Amygdala (tissue), 56 donors: ENCODE measurements at places on chromosomes 3 and 15.

GRCh38 chr3:65685621-65686235, 353.0 kb downstream of the MAGI1 start:
- DNase-seq: no peak

DNA sequence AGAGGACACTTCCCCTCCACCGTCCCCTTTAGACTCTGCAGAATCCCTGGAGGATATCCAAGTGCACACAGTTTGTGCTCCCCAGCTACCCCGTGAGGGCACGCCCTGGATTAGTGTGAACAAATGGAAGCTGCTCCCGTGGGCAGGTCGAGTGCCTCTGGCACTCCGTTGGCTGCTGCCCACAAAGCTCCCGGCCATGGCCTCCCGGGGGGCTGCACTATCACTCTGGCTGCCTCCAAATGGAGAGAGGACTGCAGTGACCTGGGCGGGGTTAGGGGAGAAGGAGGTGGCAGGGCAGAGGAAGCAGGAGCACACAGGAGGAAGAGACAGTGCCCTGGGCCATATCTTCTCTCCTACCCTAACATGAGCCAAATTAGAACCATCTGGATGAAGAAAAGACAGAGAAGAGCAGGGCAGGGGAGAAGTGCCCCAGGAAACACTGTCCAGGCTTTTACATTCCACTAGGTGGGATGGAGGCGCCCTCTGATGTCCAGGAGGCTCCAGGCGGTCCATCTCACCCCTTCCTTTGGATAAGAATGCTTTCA, 29.4 kb upstream of the ACAD9 start:
- DNase-seq: no peak

- no peak for DNase-seq
These were observed 169.1 kb downstream of the GAP43 start for GRCh38 chr3:115792206-115792955.

GRCh38 chr3:154783521-154783931, 296.6 kb upstream of the MME start:
- no peak for DNase-seq

DNA sequence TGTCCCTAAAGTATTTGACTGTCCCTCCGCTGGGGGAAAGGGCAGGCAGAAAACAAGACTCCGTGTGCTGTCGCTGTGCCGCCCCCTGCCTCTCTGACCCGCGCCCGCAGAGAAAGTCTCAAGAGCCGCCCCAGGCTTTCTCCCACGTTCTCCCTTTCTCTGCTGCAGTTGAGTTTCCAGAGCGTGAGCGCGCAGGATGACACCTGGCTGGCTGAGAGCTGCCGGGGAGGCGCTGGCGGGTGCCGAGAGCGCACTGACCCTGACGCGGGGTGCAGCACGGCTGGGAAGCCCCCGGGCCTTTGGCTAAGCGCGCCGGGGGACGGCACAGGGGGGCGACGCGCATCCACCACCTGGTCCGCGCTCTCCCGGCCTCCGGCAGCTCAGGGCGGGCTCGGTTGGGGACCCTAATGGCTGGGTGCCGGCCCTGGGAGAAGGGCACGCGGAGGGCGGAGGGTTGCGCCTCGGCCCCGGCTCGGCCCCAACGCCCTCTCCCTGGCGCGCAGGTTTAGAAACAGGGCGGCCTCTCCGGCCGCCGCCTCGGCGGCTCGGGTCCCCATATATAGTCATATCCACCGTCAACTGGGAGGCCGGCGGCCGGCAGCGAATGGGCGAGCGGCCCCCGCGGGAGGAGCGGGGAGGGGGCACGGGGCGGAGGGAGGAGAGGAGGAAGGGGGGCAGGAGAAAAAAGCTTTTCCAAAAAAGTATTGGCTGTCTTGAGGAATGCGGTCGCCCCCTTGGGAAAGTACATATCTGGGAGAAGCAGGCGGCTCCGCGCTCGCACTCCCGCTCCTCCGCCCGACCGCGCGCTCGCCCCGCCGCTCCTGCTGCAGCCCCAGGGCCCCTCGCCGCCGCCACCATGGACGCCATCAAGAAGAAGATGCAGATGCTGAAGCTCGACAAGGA, at the start of gene TPM1:
TPM1 (plus strand) TSS at position 774 of the 903 bp plus-strand sequence; CDS start at position 857, 83 bp downstream.
- DNase-seq: peak; percentile 21

DNA sequence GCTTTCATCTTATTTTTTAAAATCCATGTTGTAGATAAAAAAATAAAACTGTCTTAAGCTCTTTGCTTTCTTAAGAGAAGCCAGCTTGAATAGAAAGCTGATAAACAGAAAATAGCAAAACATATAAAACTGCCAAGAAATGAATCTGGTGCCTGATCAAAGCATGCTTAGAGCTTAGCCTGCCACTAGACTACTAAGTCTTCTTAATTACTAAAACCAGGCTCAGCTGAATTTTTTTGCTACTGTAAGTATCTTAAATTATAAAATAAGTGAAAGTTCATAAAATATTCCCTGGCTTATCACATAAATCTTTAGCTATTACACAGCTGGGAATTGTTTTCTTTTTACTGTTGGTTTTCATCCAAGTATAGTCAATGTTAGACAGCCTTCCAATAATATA, 803.9 kb downstream of the DIPK2A start:
- DNase-seq: no peak

GRCh38 chr3:18652781-18653180, 227.6 kb upstream of the SATB1 start:
- DNase-seq: no peak

DNA sequence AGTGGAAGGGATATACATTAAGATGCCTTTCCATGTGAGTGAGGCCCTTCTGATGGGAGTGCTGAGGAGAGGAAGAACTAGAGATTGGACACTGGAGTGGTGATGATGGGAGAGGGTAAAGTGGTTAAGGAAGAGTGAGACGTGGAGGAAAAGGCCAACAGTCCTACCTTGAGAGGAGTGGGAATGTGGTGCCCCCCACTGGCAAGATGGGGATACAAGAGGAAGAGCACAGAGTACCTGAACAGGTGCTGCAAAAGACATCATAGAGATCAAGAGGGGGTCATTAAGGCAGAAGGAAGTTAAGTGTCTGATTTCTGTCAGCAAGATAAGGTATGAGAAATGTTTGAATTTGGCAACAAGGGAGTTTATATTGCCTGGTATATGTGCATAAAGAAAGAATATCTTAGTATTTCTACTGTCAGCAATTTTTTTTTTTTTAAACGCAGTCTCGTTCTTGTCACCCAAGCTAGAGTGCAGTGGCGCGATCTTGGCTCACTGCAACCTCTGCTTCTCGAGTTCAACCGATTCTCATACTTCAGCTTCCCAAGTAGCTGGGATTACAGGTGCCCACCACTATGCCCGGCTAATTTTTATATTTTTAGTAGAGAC, 34.0 kb downstream of the ARIH2 start:
- no peak for DNase-seq

DNA sequence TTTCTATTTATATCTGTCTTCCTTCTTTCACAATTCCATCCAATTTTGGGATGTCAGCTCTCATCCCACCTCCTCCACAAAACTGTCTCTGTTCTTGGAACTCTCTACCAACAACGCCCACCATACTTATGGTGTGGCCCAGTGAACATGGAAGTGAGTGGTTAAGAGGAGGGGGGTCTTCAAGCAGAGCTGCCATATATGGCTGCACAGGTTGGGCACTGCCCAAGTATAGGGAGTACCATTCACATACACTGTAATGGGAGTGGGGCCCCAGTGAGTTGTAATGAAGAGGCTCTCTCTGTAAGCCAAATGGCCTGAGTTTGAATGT, 7.9 kb upstream of the CAMK1 start:
- peak; percentile 46 for DNase-seq

DNA sequence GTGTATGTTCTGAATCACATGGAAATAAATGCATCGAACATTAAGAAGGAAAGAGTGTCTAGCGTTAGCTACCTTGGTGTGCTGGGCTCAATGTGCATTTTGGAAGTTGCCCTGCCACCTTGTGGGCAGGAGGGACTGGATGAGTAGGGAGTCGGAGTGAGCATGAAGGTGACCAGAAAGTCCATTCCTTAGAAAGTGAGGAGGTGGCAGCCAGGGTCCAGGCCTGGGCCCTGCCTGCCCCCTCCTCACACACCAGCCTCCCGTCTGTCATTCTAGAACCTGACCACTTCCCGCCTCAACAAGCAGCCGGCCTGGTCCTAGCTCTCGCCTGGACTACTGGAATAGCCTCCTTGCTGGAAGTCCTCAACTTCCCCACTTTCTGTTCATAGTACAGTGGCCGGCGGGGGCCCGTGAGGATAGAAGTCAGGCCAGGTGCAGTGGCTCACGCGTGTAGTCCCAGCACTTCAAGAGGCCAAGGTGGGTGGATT, 10.2 kb upstream of the GATA2 start:
- DNase-seq: no peak

GRCh38 chr3:160331127-160331937, 67.7 kb downstream of the IFT80 start:
- no peak for DNase-seq

DNA sequence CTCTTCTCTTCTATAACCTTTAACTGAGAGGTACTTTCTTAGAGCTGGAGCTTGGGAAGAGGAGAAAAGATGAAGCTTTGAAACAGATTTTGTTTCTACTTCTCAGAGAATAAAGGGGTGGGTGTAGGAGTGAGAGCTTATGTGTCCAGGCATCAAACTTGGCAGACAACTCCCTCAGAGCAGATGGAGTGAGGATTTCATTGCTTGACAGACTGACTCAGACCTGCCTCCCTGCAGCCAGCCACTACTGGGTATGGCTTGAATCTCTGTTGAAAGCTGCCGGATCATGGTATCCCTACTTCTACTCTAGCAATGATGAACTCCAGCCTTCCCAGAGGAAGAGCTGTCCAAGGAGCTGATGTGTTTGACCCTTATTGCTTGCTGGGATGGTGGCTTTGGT, 36.7 kb downstream of the SYN2 start:
- peak; percentile 22 for DNase-seq

DNA sequence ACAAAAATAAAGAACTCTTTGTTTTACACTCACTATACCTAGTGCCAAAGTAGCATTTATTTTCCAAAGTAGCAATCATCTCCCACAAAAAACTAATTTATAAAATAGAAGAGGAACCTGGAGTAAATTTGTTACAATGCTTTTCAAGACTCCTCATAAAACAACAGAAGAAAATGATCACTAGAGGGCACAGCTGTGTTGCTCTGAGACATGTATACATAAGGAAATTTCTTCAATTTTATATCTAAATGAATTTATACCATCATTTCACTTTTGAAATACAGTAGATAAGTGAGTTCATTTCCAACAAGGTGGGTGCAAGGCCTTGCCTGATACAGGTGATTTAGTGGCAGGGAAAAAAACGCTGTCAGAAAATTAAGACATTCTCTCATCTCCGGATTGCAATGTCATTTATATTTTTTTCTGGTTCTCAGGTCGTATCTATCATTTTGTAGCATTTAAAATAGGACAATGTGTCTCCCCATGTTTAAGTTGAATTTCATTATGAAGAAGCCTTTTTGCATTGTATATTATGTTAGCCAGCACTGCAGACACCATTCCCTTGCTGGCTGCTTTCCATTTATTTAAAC, 25.3 kb upstream of the ARHGEF26 start:
- no peak for DNase-seq

DNA sequence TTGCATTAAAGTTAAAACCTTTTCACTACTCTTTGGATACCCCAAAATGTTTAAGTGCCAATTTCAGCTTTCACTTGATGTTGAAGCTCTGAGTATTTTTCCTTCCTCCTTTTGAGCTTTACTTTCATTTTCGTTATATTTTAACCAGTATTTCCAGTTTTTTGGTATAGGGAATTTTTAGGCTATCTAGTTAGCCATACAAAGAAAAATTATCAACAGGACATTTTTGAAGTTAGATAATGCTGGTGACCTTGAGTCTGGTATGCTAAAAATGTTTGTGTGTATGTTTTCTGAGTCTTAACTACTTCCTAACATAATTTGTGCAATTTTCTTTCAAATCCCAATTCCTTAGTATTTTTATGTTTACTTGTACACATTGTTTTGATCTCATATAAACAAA, 284.8 kb downstream of the OTOL1 start:
- DNase-seq: no peak

DNA sequence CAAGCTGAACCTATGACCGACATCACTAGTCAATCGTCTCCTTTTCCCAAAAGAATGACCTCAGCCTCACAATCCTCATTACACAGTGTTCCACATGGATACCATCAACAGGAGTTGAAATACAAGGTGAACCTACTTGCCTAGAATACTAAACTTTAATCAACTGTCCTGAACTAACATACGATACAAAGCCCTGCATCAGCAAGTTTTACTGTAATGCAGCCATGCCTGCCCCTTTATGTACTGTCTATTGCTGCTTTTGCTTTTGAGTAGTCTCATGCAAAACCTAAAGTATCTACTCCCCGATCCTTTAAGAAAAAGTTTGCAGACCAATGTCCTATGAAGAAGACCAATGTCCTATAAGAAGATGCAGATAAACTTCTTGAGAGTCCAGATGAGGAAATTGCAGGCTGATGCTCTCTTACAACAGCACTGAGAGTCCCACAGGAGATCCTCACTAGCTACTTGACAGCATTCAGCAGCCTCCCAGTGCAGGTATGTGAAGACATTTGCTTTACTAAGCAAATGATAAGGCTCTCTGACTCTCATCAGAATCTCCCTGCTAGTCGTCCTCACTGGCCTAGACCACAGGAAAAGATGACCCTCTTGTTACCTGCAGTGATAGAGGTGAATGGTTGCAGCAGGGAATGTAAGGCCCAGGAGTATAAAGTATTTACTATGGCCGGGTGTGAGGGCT, 23.6 kb downstream of the SUCLG2 start:
- DNase-seq: no peak

- no peak for DNase-seq
These were observed 4.0 kb downstream of the SCAANT1 start for GRCh38 chr3:63908081-63908736.

GRCh38 chr3:142282503-142282902, 57.1 kb upstream of the GK5 start:
- DNase-seq: no peak

- no peak for DNase-seq
These were observed 385.8 kb downstream of the LPP start for GRCh38 chr3:188539631-188540194.

GRCh38 chr3:177882124-177882648, 654.0 kb upstream of the KCNMB2 start:
- DNase-seq: no peak

DNA sequence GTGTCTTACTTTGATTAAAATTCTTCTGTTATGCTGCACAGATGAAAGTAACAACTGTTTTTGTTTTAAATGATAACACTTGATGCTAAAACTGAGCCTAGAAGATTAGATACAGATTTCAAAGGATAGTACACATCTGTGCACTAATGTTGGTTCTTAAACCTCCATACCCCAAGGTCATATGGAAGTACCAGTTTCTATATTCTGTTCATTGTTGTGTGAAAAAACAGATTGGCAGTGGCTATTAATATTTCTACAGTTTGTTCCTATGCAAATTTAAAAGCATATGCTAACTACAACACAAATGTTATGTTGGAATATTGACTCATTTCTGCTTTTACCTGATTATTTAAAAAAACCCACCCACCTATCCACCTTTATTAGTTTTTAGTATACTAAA, 32.0 kb upstream of the GBE1 start:
- DNase-seq: no peak

DNA sequence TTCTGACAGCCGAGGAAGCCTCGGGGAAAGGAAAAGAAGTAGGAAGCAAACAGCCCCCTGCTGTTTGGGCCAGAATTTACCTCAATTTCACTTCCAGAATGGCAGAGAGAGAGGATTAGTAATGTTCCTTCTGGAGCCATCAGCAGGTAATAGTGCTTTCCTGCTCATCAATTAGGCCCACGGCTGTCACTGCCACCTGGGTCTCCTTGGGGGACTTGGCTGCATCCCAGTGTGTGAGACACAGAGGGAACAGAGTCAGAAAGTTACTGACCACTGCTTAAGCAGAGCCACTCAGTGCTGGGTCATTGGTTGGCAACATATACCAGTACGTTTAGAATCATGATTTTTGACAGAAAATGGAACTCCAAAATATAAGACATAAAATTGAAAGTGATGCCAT, 397.0 kb downstream of the EPHA3 start:
- DNase-seq: no peak
